ENCODE measurements at places on chromosomes 13 and 19.

DNA sequence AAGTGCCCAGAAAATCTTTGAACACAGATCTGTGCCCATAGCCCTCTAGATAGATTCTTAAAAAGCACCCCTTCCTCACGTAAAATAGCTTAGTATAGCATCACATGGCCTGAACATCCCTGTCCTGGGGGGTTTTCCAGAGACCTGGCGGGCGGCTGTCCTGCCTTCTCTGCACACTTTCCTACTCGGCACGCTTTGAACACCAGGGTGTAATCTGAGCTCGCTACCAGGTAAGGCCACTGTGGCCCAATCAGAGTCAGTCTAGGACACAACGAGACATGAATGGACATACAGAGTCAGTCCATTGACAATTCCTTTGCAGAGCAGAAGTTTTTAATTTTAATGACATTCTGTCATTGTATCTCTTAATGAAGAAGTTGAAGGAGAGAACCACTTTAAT is 8.1 kb downstream of the CYP2A13 start:
- DNase-seq: no peak

- no peak for DNase-seq
These were observed 1007.2 kb downstream of the PCDH9 start for GRCh38 chr13:66222926-66223325.

- DNase-seq: no peak
These were observed 81.2 kb downstream of the KDM4B start for GRCh38 chr19:5050067-5050656.

- no peak for DNase-seq
These were observed 3.0 kb downstream of the HSPB6 start for GRCh38 chr19:35753634-35754369.

DNA sequence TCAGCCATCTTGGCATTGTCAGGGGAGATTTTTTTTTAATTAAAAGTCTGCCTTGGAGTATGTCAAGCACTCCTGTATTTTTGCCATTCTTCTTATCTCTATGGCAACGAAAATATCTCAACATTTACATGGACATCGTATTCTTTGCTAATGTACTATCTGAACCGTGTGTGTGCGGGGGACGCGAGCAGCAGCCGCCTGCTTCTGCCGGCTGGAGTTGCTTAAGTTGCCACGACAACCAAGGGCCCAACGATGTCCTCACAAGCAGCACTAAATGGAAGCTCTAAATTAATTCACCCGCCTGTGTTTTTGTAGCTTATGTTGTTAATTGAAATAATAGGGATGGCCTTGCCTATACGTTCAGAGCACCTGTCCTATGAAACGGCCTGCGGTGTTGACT is 309.5 kb downstream of the TEX29 start:
- no peak for DNase-seq

GRCh38 chr13:78298657-78299056 is 304.7 kb downstream of the POU4F1 start:
- DNase-seq: peak; percentile 36

Data from bronchial epithelial cell (primary cell).